Ascending aorta (tissue), 2 donors: ENCODE measurements at places on chromosomes 2 and 18.

GRCh38 chr2:58046335-58046584, 346 bp upstream of the VRK2 start:
- DNase-seq, result no peak

DNA sequence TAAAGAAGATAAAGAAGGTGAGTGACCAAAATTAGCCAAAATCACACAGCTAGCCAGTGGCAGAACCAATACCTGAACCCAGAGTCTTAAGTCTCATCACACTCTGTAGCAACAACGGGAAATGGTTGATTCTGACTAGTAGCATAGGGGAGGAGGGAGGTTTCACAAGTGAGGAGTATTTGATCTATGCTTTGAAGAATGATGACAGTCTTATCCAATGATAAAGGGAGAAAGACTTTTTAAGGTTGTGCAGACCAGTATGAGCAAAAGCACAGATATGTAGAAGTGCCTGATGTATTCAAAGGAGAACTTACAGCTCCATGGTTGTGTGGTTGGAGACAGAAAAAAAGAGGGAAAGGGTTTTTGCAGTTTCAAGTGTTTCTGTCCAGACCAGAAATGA, 50.7 kb upstream of the LINC00305 start:
- no peak for DNase-seq

GRCh38 chr2:167049659-167050058, 161.4 kb downstream of the XIRP2 start:
- DNase-seq, result no peak

DNA sequence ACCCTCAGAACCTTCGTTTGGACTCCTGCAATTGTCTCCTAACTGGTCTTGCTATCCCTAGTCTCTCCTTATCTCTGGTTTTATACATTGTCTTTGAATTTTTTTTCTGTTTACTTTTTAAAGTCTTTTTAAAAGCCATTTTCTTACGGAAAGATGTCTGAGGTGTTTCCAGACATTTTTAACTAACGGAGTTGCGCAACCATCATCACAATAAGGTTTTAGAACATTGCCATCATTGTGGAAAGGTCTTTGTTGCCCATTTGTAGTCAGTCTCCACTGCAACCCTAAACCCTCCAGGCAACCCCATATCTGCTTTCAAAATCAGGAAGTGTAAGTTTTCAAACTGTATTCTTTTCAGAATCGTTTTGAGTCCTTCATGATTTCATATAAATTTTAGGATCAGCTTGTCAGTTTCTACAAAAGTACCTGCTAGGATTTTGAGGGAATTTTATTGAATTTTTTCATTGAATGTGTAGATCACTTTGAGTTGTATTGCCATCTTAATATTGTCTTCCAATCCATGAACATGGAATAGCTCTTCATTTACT, 46.3 kb downstream of the ANKRD12 start:
- DNase-seq, result no peak

DNA sequence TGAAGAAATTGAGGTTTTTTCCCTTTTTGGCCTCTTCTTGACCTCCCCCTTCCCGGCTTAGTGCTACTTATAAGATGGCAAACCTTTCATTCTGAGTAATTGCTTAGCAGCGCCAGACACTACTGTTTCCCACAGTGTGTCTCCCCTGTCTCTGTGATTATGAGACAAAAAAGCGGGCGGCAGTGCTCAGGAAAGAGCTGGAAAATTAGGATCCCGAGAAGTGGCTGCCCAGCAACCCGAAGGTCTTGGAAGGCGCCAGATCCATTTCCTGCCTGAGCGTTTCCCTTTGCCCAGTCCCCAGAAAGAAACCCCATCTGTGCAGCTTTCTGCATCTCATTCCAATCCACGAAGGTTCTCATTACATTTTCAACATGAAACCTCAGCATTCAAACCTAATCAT, 191.9 kb upstream of the APCDD1 start:
- DNase-seq, result no peak

- no peak for DNase-seq
These were observed 171.3 kb upstream of the PARD3B start for GRCh38 chr2:204373942-204374341.

DNA sequence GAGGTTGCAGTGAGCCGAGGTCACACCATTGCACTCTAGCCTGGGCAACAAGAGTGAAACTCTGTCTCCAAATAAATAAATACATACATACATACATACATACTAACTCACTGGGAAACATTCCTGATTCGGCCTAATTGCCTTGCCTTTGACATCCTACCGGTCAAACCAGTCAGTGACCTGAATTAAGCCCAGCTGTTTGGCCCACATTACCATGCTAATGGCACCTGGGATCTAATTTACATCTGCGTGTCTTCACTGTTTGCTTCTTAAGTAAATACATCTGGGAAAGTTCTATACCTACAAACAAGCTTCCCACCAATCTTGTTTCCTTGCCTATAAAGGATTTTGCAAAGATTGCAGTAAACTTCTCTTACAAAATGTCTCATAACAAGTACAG, 230.2 kb upstream of the ZC3H15 start:
- no peak for DNase-seq

DNA sequence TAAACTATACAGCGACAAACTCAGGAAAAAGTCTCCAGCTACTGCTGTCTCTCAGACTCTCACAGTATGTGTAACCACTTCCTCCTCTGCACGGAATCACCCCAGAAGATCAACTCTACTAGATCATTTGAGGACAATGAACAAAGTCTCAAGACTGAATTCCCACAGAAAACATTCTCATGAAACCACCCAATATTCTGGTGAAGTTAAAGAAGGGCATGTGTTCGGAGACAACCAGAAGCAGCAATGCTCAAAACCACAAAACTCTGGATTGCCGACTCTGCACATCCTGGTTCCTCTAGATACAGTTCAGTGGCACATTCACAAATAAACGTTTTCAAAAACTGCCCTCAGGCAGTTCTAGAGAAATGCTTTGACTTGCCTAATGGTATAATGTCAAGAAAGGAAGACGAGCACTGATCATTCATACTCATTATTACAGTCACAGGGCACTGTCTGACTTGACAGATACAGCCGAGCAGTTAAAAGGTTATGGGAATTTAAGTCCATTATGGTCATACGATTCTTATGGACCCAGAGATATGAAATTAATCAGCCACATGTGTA, 91.9 kb upstream of the STK17B start:
- DNase-seq, result no peak

GRCh38 chr2:175742367-175742766, 259.7 kb downstream of the LNPK start:
- DNase-seq, result no peak

DNA sequence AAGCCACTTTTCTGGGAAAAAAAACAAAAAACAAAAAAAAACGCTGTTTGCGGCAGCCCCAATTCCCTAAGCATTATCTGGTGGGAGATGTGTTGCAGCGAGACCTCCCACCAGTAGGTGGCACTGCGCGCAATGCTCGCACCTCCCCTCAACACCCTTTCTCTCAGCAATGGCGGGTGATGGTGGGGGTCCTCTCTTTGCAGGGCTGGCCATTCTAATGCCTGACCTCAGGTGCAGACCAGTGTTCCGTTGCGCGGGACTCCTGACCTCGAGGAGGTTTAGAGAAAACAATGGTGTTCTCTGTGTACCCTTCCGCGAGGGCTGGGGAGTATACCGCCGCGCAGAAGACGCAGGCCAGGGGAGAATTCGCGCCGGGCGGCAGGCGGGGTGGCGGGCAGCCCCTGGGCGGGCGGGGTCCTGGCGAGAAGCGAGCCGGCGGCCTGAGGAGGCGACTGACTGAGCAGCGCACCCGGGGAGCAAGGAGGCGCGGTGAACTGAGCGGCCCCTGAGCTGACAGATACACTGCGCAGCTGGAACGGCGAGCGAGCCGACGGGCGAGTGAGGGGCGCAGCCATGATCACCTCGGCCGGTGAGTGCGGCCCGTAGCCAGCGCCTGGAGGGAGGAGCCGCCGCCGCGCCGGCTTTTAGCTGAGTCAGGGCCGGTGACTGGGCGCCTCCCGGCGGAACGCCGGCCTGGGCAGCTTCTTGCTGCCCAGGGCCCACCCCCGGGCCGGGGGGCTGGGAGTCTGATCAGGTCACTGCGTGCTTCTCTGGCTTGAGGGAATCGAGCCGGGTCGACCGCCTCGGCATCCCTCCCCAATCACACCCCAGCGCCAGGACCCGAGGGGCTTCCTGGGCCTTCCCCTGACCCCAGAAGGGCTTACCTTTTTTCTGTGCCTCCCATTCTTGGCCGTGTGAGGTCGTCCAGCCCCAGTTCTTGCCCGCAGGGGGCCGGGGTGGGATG, at the start of gene PSMD1:
Gene PSMD1, plus strand, starts transcription at position 415 of the 964 bp plus-strand sequence. Its CDS starts 159 bp downstream, at position 574.
- peak; percentile 55 for DNase-seq
